Melanocyte of skin (primary cell): ENCODE measurements at places on chromosomes 2 and 18. TPM values are rescaled to one million over a fixed set of nuclear protein-coding genes. Genes with fewer than 3 reads are reported as not detected.

The PLGLB2 gene
- 0.67 and 1.9 TPM in 2 replicates for total RNA-seq

The CYP26B1 gene
- total RNA-seq: under 0.01 TPM in 1 of 2 replicates, not detected in the other

The TEKT4 gene
- total RNA-seq: not detected in 2 replicates

The FTCDNL1 gene
- 2.8 and 5.8 TPM in 2 replicates for total RNA-seq

The MC4R gene
- total RNA-seq: 0.67 and 0.77 TPM in 2 replicates

The PCARE gene
- total RNA-seq: under 0.01 TPM in 1 of 2 replicates, not detected in the other

The SP100 gene
- 193 and 253 TPM in 2 replicates for total RNA-seq

The ZNF512 gene
- total RNA-seq: 17.6 and 36.7 TPM in 2 replicates

The EPC2 gene
- 11.4 and 24.4 TPM in 2 replicates for total RNA-seq

The DQX1 gene
- 0.33 and 0.46 TPM in 2 replicates for total RNA-seq

The LTBP1 gene
- 2.3 and 4.3 TPM in 2 replicates for total RNA-seq

The RAB17 gene
- total RNA-seq: 61.3 and 64.6 TPM in 2 replicates

The OTOS gene
- not detected in 2 replicates for total RNA-seq

The AQP12B gene
- total RNA-seq: not detected in 2 replicates

The PAX8 gene
- total RNA-seq: under 0.01 and 0.15 TPM in 2 replicates

The IL1R2 gene
- total RNA-seq: 1.1 TPM in 1 of 2 replicates, not detected in the other

The PARD6G gene
- 9.7 and 19.6 TPM in 2 replicates for total RNA-seq

The EEF1B2 gene
- 205 and 354 TPM in 2 replicates for total RNA-seq

The FMNL2 gene
- total RNA-seq: 1.7 and 6.5 TPM in 2 replicates

The MAPK4 gene
- 0.67 and 4.2 TPM in 2 replicates for total RNA-seq

The ELOA2 gene
- total RNA-seq: not detected in 2 replicates

The QPCT gene
- total RNA-seq: 832 and 1,145 TPM in 2 replicates

The NPPC gene
- total RNA-seq: 10.7 TPM in 1 of 2 replicates, not detected in the other

The SLC19A3 gene
- total RNA-seq: 6.7 and 7.9 TPM in 2 replicates

The TMEM37 gene
- total RNA-seq: not detected in 2 replicates

The OBSL1 gene
- total RNA-seq: 52.6 and 63.2 TPM in 2 replicates
